Endothelial cell (in vitro differentiated cells): ENCODE measurements at places on chromosomes 1 and 21.

- DNase-seq = no peak
Observed at GRCh38 chr1:199173356-199173755, 534.5 kb downstream of the PTPRC start.

- peak; percentile 41 for DNase-seq
Observed at GRCh38 chr1:172719694-172720138, 60.8 kb downstream of the FASLG start.

GRCh38 chr1:228717081-228717480 is 18.2 kb upstream of the RHOU start:
- DNase-seq = no peak

DNA sequence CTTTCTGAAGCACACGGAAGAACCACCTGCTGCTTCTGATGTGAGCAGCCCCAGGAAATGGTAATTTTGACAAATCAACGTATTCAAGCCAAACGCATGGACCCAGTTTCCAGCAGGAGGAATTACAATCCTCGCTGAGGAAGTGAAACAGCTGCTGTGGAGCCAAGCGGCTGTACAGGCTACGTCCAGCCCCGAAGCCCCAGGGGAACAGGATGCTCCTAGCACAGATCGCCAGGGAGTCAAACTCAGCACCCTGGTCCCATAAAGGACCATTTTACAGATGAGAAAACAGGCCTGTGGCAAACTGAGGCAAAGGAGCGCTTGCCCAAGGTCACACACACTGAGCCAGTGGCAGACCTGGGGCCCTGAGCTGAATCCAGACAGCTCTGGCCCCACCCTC is 108.0 kb downstream of the PTPRU start:
- DNase-seq = peak; percentile 18

DNA sequence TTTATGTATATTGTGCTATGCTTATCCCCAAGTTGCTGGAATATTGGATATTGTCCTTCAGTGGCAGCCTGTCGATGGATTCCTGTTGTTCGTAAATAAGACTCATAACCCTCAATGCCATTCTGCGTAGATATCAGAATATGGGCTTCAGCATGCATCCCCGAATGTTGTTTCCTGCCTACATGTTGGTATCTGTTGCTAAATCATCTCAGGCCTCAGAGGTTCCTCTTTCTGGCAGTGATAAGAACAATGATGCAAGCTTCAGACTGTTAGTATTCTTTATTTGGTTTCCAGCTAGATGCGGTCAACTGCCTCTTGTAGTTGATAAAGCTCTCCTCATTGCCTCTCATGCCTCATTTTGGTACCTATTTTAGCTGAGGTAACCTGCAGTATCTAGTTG is 2082.6 kb downstream of the MRPL39 start:
- no peak for DNase-seq
